ENCODE measurements at places on chromosomes 7 and 10. TPM values are rescaled to one million over a fixed set of nuclear protein-coding genes. Genes with fewer than 3 reads are reported as not detected.

The MINDY4 gene
- 8.5 TPM for total RNA-seq

DNA sequence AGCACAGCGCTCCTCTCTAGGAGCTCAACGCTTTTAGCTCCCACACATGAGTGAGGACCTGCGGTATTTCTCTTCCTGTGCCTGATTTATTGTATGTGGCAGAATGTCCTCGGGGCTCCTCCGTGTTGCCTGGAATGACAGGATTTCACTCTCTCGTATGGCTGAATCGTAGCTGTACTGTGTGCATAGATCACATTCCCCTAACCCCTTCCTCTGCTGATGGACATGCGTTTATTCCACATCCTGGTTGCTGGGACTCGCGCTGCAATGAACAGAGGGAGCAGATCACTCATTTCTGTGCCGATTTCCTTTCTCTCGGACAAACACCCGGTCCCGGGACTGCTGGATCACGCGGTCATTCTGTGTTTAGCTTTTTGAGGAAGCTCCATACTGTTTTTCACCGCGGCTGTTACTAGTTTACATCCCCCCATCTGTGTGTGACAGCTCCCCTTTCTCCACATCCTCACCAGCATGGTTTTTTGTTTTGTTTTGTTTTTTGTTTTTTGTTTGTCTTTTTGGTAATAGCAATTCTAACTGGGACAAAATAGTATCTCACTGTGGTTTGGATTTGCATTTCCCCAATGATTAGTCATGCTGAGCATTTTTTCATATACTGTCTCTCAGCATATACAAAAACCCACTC is 76.3 kb downstream of the FOXL3 start:
- no peak for DNase-seq

The CALHM3 gene
- total RNA-seq, result not detected

- DNase-seq, result no peak
Measured at GRCh38 chr10:78772486-78772885, 296.3 kb upstream of the ZMIZ1 start.

The ZPBP gene
- total RNA-seq, result not detected

GRCh38 chr7:13841284-13841683 is 148.2 kb downstream of the ETV1 start:
- DNase-seq, result no peak

DNA sequence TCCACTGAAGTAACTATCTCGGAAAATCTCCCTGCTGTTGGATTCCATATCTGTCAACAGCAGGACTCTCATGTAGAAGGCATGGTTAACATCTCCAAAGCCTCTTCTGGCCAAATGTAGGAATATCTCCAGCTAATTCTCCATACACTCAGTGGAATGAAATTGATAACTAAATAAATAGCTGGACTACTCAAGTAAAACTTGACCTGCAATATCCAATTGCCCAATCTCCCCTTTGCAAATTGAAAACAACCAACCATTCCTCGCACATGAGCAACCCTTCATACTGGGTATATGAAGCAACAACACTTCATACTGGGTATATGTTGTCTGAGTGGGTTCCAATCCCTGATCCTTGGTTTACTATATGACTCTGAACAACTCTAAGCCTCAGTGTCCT is 105.4 kb upstream of the KMT2E start:
- DNase-seq, result no peak

The NPFFR1 gene
- total RNA-seq, result not detected

GRCh38 chr7:100366411-100367250 is 6.7 kb upstream of the PILRA start:
- DNase-seq, result no peak

The MDFIC gene
- total RNA-seq, result 46.8 TPM

- DNase-seq, result no peak
Measured at GRCh38 chr10:7423521-7423920, 12.7 kb upstream of the SFMBT2 start.

The LIPJ gene
- 0.21 TPM for total RNA-seq

The ZNF365 gene
- total RNA-seq, result 0.41 TPM

DNA sequence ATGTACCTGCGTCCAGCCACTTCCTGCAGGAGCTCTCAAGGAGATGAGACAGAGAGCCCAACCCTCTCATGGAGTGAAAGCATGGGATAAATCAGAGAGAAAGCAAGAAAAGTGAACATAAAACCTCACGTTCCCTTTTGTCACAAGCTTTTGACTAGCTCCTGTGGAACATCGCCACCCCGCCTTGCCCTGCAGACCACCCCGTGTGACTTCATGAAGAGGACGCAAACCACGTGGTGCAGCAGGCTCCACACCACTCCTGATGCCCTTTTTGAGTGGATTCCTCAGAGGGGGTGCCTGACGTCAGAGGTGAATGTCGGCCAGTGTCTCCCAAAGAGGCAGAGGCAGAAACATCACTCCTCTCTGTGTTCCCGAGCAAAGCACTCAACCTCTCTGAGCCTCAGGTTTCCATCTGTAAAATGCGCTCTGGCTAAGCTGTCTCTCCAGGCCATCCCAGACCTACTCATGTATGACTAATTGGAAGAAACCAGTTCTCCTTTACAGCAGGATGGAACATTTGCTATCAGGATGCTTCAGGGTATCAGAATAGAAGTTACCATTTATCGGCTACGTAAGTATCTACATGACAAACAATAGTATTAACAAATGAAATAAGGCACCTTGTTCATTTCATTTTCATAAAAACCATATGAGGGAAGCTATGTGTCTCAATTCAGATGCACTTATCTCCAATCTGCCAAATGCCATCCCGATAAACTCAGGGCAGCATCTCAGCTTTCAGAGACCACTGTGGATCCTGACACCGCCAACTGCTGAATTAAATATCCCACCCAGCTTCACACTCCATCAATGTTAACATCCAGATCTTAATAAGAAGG is 5.3 kb downstream of the ZNF488 start:
- DNase-seq, result no peak

DNA sequence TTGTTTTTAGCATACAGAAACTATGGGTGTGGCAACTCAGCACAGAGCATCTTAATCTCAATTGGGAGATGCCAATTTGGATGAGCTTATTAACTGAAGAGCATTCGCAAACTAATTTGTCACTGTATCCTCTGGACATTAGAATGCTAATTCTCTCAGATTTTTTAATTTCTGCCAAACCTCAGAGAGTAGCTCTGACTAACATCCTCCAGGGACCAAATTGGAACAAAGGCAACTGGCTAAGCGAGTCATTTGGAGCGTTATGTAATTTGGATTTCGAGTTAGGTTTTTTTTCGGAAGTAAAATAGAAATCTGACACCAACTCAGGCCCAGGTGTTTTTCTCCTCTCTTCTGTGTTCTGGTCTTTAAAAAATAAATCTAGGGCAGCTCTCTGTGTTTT is 201.9 kb downstream of the BMPER start:
- peak; percentile 88 for DNase-seq

DNA sequence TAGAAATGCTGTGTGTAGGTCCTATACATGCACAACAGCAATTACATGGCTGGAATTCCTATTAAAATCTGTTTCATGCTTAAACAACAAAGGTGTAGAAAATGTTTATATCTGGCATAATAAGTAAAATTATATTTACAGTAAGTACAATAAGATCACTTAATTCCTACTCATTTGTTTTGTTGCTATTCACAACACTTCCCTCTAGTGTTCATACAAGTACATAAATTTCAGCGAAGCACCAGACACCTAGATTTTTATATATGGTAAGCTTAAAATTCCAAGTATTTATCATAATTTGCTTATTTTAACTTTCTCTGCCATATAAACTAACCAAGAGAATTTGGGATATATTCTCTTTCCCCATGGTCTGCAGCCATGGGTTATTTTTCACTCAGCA is 51.8 kb upstream of the ANK3 start:
- DNase-seq, result no peak

DNA sequence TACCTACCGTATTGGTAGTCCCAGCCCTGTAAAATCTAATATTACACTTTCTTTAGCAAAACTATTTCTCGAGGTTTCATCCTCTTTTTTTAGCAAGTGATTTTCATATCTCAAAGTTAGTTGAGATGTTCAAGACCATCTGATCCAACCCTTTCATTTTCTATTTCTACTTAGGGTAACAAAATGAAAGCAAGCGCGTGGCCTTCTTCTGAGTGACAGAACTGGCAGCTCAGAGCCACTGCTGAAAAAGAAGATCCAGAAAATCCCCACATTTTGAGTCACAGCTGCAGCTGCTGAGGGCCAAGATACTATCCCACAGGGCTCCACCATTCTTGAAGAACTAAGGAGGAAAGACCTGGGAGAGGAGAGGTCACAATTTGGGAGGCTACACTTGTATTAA is 24.8 kb upstream of the ZNF800 start:
- no peak for DNase-seq

GRCh38 chr7:34156336-34156735 is 251.0 kb downstream of the BMPER start:
- peak; percentile 28 for DNase-seq

The NPS gene
- total RNA-seq, result not detected

The PHYHIPL gene
- 0.31 TPM for total RNA-seq

DNA sequence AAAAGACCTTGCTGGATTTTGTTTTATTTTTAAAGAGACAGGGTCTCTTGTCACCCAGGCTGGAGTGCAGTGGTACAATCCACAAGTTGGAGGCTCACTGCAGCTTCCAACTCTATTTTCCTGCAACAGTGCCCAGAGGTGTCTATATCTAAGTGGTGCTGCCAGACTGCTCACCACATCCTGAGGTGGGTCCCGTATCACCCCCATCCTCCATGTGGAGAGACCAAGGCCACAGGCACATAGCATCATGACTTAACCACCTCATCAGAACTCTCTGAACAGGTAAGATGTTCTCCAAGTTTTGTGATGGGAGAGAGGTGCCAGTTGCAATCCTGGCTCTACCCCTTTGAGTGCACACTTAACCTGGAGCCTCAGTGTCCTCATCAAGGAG is 98.2 kb downstream of the RNF216 start:
- DNase-seq, result no peak

- DNase-seq, result no peak
Measured at GRCh38 chr7:44291066-44291732, 34.2 kb downstream of the CAMK2B start.

The GBX1 gene
- not detected for total RNA-seq

GRCh38 chr10:133608855-133609254 is 17.7 kb downstream of the FRG2B start:
- no peak for DNase-seq

The TBXAS1 gene
- total RNA-seq, result 7.6 TPM

- DNase-seq, result no peak
Measured at GRCh38 chr10:131960631-131961046, 21.1 kb downstream of the BNIP3 start.

- no peak for DNase-seq
Measured at GRCh38 chr10:129719415-129719739, 244.7 kb downstream of the EBF3 start.

The PLPP4 gene
- not detected for total RNA-seq

- DNase-seq, result peak; percentile 33
Measured at GRCh38 chr10:104894681-104895080, 253.6 kb downstream of the SORCS3 start.

The FGFR2 gene
- total RNA-seq, result 50.6 TPM

DNA sequence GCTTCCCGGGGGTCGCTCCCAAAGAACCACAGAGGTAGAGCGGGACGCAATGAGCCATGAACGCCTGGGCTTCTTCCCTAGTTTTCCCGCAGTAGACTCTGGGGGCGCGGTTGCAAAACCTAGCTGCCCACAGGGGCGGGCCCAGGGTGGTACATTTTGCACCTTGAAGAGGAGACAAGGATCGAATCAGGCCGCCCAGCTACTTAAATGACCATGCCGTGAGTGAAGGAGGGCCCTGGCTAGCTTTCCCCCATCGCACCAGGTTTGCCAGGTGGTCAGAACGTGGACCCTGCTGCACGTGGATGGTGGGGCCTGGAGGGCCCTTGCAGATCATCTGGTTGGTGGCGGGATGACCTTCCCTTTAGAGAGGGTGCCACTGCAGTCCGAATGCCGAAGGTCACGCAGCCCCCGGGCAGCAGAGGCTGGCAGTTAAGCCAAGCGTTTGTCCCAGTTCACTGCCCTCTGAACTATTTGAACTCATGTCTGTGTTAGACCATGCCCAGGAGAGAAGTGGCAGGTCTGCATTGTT is 604 bp upstream of the SHTN1 start:
- DNase-seq, result peak; percentile 43

GRCh38 chr7:157688533-157689268 is 351.9 kb downstream of the DNAJB6 start:
- no peak for DNase-seq

- peak; percentile 49 for DNase-seq
Measured at GRCh38 chr10:49679480-49679893, at the start of gene C10orf53. TSS of gene C10orf53 (plus strand) at chr10:49679651. CDS start at chr10:49679698, 47 bp downstream.

DNA sequence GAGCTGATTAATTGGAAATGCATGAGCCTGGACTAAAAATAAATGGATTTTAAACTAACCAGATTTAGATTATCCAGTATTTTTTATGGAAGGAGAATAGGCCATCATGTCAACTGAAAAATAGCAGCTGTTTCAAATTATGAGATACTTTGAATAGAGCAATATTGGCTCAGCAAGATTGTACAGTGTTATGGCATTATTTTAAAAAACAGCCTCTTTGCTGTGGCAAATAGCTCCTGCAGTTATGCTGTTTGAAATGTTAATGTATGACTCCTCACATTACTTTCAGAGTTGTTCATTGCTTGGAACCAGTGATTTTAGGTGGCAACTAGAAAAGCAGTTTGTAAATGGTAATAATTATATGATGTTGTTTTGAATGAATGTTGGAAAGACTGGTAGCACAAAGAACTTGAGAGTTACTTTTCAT is 244.5 kb downstream of the KIAA1217 start:
- DNase-seq, result no peak

GRCh38 chr7:21317966-21318915 is 109.6 kb upstream of the SP4 start:
- DNase-seq, result peak; percentile 12

The HKDC1 gene
- total RNA-seq, result 0.51 TPM

The AASS gene
- total RNA-seq, result 37.1 TPM

The PRF1 gene
- 0.62 TPM for total RNA-seq

- DNase-seq, result no peak
Measured at GRCh38 chr7:138921277-138921676, 59.9 kb downstream of the KIAA1549 start.

- no peak for DNase-seq
Measured at GRCh38 chr10:73501651-73502050, 5.8 kb upstream of the PPP3CB start.

The PNLIPRP1 gene
- total RNA-seq, result 0.31 TPM

The GRM8 gene
- 0.41 TPM for total RNA-seq

Data from tongue (tissue), 3 donors.